ENCODE measurements at places on chromosomes 7 and 10.

GRCh38 chr7:150931199-150931869, 46.8 kb downstream of the KCNH2 start:
- DNase-seq: no peak
- H3K4me1 ChIP-seq: no peaks in the 10 kb centered on the region
- H3K4me3 ChIP-seq: no peak overlapping the region
- no peaks in the 10 kb centered on the region for H3K27me3 ChIP-seq

- H3K27me3 ChIP-seq: peaks cover 24% of the 10 kb centered on the region
- no peak overlapping the region for H3K27ac ChIP-seq
- DNase-seq: no peak
- no peaks in the 10 kb centered on the region for H3K4me1 ChIP-seq
- no peak overlapping the region for H3K4me3 ChIP-seq
Observed at GRCh38 chr7:39838326-39838725, 111.7 kb upstream of the CDK13 start.

GRCh38 chr7:134155871-134156270, 28.7 kb downstream of the LRGUK start:
- no peaks in the 10 kb centered on the region for H3K4me1 ChIP-seq
- H3K4me3 ChIP-seq: no peak overlapping the region
- no peak for DNase-seq
- H3K36me3 ChIP-seq: no peaks in the 10 kb centered on the region
- no peak overlapping the region for H3K27ac ChIP-seq

DNA sequence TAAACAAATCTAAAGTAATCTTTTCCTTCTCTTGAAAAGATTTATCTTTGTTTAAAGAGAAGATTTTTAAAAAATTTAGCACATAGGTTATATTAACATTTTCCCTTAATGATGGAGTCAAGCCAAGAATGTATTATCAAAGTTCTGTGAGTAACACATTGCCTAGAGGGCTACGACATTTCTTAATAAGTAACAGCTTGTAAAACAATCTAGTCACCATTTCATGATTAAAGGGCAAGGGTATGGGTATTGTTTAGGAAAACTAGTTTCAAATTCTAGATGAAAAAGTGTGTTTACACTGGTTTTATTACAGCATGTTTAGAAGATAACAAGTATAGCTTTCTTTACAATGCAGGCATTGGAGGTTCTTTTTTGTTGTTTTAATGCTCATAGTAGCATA, 28.6 kb upstream of the LAMB4 start:
- H3K36me3 ChIP-seq: no peaks in the 10 kb centered on the region
- H3K4me3 ChIP-seq: no peak overlapping the region
- no peak overlapping the region for H3K27ac ChIP-seq
- H3K27me3 ChIP-seq: no peaks in the 10 kb centered on the region

GRCh38 chr10:24370877-24371276, 161.9 kb downstream of the KIAA1217 start:
- H3K27me3 ChIP-seq: no peaks in the 10 kb centered on the region
- H3K36me3 ChIP-seq: no peaks in the 10 kb centered on the region
- H3K4me1 ChIP-seq: no peaks in the 10 kb centered on the region
- H3K4me3 ChIP-seq: no peak overlapping the region

- H3K4me3 ChIP-seq: no peak overlapping the region
- no peaks in the 10 kb centered on the region for H3K36me3 ChIP-seq
- H3K4me1 ChIP-seq: peaks cover 2% of the 10 kb centered on the region
- no peaks in the 10 kb centered on the region for H3K27me3 ChIP-seq
- H3K27ac ChIP-seq: no peak overlapping the region
Observed at GRCh38 chr7:27759491-27759890, 19.5 kb downstream of the TAX1BP1 start.

DNA sequence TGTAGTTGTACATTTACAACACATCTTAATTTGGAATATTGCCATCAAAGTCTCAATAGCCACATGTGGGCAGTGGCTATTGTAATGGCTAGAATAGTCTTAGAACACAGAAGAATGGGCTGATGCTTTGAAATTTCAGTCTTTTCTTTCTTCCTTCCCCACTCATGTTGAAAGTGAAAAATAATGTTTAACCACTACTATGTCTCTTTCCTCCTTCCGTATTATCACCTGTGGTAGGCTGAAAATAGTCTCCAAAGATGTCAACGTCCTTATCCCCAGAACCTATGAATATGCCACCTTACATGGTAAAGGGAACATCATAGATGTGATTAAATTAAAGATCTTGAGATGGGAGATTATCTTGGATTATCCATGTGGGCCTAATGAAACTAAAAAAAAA, 154.0 kb downstream of the SUGCT start:
- H3K27me3 ChIP-seq: no peaks in the 10 kb centered on the region
- H3K4me3 ChIP-seq: no peak overlapping the region
- no peaks in the 10 kb centered on the region for H3K36me3 ChIP-seq
- no peak for DNase-seq
- H3K27ac ChIP-seq: no peak overlapping the region

DNA sequence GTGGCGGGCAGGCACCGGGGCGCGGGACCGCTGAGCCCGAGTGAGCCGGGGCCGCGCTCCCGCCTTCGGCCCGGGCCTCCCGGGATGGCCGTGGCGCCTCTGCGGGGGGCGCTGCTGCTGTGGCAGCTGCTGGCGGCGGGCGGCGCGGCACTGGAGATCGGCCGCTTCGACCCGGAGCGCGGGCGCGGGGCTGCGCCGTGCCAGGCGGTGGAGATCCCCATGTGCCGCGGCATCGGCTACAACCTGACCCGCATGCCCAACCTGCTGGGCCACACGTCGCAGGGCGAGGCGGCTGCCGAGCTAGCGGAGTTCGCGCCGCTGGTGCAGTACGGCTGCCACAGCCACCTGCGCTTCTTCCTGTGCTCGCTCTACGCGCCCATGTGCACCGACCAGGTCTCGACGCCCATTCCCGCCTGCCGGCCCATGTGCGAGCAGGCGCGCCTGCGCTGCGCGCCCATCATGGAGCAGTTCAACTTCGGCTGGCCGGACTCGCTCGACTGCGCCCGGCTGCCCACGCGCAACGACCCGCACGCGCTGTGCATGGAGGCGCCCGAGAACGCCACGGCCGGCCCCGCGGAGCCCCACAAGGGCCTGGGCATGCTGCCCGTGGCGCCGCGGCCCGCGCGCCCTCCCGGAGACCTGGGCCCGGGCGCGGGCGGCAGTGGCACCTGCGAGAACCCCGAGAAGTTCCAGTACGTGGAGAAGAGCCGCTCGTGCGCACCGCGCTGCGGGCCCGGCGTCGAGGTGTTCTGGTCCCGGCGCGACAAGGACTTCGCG, 534 bp downstream of the FZD9 start:
- H3K4me3 ChIP-seq: peak overlapping the region; percentile 14
- H3K36me3 ChIP-seq: no peaks in the 10 kb centered on the region
- no peak overlapping the region for H3K27ac ChIP-seq
- H3K4me1 ChIP-seq: peaks cover 10% of the 10 kb centered on the region

- peak within 1 kb of the TSS; percentile 96 for H3K27ac ChIP-seq
- no peaks in the 10 kb centered on the region for H3K27me3 ChIP-seq
- H3K4me3 ChIP-seq: peak within 1 kb of the TSS; percentile 96
- peak; percentile 81 for DNase-seq
- H3K36me3 ChIP-seq: no peaks in the 10 kb centered on the region
- H3K4me1 ChIP-seq: peaks cover 13% of the 10 kb centered on the region
Observed at GRCh38 chr10:26697163-26697921, at the start of gene PDSS1. Gene PDSS1 (plus strand): TSS chr10:26697701. CDS start chr10:26697712, 11 bp downstream.

DNA sequence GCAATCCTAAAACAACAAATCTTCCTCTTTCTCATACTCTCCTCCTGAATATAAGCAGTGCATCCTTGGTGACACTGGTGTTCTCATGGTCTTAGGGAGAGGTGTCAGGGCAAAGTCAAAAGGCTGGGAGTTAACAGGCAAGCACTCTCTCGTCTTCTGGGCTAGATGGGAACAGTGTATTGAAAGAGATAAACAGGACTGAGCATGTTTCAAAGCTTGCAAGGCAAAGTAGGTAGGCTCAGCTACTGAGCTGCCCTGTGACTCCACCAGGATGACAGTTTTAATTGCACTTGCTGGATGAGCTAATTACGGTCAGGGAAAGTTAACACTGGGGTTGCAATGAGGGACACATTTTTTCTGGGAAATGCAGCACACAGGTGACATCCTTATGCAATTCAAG, 554.9 kb upstream of the NRP1 start:
- H3K4me3 ChIP-seq: no peak overlapping the region
- H3K27ac ChIP-seq: no peak overlapping the region
- no peaks in the 10 kb centered on the region for H3K36me3 ChIP-seq
- DNase-seq: no peak
- H3K27me3 ChIP-seq: no peaks in the 10 kb centered on the region

GRCh38 chr10:61319386-61320256, 133.6 kb downstream of the TMEM26 start:
- H3K27ac ChIP-seq: no peak overlapping the region
- no peaks in the 10 kb centered on the region for H3K36me3 ChIP-seq
- DNase-seq: no peak
- H3K4me3 ChIP-seq: no peak overlapping the region
- H3K4me1 ChIP-seq: no peaks in the 10 kb centered on the region

DNA sequence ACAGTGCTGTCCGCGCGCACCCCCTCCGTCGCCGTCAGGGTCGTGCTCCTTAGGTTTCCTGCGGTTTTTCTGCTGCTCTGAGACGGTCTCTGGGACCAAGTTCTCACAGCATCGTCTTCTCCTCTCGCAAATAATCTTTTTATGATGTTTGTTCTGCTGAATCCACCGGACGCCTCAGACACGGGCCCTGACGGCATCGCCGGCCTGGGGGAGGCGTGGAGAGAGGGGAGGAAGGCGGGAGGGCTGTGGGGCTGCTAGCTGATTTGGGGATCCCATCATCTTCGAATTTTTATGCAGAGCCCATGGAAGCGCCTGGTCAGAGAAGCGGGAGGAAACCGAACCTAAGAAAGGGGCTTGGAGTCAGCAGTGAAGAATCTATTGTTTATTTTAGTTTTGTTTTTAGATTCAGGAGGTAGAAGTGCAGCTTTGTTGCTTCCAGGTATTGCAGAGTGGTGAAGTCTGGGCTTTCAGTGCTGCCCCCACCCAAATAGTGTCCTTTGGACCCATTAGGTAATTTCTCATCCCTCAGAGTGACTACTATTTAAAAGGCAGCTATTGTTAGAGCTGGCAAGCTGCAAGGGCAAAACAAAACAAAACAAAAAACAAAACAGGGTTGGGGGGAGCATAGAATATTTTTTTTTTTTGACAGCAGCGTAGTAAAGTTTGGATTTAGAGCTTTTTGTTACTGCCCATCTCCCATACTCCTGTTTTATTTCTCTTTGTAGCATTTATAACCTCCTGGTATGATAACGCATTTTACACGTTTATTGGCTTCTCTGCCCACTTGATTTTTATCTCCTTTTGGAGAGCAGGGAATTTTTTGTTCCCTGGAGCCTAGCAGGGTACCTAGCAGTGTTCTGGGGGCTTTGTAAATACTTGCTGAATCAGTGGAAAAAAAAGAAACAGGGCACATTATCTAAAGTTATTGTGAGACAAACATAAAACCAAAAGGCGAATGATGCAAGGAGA, 92.6 kb downstream of the SPAG6 start:
- peak; percentile 54 for DNase-seq

DNA sequence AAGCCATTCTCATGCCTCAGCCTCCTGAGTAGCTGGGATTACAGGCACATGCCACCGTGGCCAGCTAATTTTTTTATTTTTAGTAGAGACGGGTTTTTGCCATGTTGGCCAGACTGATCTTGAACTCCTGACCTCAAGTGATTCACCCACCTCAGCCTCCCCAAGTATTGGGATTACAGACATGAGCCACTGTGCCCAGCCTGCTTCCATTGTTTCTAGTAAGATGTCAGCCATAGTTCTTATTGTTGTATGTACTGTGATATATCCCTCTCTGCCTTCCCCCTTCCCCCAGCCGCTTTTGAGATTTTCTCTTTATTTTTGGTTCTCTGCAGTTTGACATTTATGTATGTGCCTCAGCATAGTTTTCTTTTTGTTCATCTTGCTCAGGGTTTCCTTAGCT, 87.9 kb upstream of the KLF14 start:
- no peak overlapping the region for H3K27ac ChIP-seq
- H3K36me3 ChIP-seq: no peaks in the 10 kb centered on the region

DNA sequence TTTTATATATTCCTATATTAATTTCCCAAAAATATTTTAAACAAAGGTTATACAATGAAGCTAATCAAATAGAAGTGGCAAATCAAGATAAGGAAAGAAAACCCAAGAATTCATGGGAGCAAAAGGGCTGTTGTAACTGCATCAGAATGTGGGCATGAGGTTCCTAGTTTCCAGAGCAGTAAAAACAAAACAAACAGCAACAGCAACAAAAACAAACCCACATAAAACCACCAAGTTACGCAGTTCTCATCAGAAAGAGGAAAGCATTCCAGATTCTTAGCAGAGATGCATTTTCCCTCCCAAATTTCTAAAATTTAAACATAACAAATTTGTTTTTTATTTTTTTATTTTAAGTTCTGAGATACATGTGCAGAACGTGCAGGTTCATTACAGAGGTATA, 34.8 kb upstream of the MSMB start:
- H3K27ac ChIP-seq: no peak overlapping the region
- no peak for DNase-seq
- H3K4me3 ChIP-seq: no peak overlapping the region
- no peaks in the 10 kb centered on the region for H3K27me3 ChIP-seq
- H3K36me3 ChIP-seq: no peaks in the 10 kb centered on the region

Measured in hepatocyte (in vitro differentiated cells).